IPS-NIHi11 (cell line): ENCODE measurements at places on chromosomes 11 and 22.
A peak's percentile ranks its signal among the peaks of the same experiment; 100 is the strongest.

DNA sequence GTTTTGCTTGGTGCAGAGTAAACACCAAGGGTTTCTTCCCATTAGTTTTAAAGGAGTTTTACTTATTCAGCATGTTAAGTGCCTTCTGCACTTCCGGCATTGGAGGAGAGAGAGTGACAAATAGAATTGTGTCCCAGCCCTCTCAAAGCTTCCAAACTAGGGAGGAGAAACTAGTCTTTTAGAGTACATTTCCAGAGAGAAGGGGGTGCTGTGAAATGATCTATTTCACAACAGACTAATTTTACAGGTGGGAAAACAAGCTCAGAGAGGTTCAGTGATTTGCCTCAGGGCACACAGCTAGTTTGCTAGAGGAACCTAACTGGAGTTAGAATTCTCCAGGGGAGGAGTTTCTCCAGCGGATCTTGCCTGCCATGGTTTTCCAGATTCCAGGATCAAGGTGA is 12.6 kb downstream of the MPST start:
- no peak for DNase-seq

DNA sequence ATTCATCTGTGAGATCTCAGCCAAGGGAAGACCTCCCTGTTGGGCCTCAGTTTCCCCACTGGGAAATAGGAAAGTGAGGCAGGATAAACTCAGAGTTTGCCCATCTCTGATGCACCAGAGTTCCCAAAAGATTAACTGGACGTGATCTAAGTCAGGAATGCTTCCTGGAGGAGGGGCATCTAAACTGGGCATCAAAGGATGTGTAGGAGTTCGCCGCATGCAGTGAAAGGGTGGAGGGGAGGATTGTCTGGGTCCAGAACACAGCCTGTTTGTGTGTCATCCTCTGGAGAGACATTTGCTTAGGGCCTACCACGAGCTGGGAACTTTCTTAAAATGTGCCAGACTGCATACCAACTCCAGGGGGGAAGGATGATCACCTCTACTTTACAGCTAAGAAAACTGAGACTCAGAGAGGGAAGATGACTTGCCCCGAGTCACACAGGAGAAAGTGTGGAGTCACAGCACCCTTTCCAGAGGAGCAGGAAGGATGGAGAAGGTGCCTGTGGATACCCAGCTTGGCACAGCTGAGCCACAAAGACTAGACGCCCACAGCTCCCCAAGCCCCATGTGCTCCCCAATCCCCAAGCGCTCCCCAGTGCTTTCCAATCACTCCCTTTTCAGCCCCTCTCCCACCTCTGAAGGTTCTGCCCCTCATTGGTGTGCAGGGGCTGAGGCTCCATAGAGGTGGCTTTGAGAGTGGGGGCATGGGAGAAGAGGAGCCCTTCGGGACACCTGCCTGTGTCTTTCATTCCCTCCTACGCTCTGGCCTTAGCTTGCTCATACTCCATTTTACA is 50.1 kb downstream of the MN1 start:
- no peak for DNase-seq

GRCh38 chr11:132962041-132962440 is 570.3 kb downstream of the OPCML start:
- DNase-seq = peak; percentile 40

DNA sequence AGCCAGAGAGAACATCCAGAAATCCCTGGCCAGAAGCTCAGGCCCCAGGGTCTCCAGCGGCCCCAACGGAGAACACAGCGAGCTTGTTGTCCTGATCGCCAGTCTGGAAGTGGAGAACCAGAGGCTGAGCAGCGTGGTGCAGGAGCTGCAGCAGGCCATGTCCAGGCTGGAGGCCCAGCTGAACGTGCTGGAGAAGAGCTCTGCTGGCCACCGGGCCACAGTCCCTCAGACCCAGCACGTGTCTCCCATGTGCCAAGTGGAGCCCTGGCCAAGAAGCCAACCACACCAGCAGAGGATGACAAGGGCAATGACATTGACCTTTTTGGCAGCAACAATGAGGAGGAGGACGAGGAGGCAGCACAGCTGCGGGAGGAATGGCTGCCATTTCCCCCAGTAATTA is 20.6 kb upstream of the SCGB1D1 start:
- no peak for DNase-seq

DNA sequence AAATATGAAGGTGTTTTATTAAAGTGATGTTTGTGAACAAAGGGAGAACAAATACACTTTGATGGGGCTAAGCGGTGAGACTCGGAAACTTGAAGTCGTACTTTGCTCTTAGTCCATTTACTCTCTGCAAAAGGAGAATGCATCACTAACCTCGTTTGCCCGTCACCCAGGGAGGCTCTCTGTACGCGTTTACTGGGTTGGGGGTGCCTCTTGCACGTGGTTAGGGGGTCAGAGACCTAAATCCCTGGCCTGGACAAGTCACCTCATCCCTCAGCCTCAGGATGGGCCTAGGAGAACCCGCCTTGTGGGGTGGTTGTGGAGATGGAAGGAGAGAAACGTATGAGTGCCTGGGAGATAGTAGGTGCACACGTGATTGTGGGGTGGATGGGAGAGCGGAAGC is 803 bp upstream of the IFT27 start:
- no peak for DNase-seq

DNA sequence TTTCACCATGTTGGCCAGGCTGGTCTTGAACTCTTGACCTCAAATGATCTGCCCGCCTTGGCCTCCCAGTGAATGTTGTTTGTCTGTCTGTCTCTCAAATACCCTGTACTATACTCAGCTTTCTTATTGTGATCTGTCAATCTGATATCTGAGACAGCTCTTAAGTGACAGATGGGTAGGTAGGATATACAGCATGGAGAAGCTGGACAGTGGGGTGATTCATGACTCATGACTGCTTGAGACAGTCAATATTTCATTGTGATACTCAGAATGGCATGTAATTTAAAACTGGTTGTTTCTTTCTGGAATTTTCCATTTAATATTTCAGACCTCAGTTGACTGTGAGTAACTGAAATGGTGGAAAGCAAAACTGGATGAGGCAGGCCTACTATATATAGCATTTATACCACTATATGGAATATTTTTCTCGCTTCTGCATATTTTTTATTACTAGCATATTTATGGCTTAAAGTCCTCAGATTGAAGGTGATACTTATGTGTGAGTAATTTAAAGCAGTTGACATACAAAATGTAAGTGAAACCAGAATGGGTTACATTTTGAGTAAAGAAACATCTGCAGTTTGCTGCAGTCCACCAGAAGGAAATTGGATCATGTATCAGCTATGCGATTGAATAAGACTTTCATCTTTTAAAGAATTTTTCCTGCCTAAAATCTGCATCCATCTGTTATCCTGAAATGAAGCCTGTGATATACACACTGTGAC is 22.3 kb downstream of the ARHGAP42 start:
- no peak for DNase-seq

DNA sequence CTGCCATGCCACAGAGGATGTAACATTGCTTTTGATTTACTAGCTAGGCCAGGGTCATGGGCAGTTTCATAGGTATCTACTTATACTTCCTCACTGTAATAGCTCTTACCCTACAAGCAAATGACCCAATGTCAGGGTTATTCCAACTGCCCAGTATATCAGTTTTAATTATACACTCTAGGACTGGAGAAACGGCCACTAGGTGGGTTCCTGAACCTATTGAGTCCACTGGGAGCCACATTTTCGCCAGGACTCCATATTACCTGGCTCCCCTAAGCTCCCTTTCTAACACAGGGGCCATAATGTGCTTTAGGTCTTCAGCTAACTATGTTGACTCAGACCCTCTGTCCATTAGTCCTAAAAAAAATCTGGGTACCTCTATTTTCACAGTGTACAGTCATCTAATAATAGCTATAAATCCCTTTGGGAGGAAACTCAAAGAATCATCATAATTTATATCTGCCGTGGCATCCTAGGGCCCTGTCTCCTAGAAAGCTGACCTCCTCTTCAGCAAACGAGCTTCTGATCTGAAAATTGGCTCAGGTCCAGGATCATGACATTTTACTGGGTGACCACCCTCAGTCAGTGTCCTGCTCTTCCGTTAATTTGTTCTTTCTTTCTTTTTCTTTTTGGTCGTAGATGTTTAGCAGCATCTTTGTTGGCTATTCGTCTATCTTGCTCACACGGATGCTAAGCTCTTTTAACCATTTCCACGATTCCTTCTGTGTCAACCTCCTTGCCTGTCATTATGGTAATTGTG is 244.3 kb downstream of the FAM76B start:
- no peak for DNase-seq

- DNase-seq = no peak
These were observed 100.6 kb downstream of the CSNK2A3 start for GRCh38 chr11:11252403-11252802.

- DNase-seq = no peak
These were observed 25.6 kb downstream of the GRIA4 start for GRCh38 chr11:105635466-105635865.

DNA sequence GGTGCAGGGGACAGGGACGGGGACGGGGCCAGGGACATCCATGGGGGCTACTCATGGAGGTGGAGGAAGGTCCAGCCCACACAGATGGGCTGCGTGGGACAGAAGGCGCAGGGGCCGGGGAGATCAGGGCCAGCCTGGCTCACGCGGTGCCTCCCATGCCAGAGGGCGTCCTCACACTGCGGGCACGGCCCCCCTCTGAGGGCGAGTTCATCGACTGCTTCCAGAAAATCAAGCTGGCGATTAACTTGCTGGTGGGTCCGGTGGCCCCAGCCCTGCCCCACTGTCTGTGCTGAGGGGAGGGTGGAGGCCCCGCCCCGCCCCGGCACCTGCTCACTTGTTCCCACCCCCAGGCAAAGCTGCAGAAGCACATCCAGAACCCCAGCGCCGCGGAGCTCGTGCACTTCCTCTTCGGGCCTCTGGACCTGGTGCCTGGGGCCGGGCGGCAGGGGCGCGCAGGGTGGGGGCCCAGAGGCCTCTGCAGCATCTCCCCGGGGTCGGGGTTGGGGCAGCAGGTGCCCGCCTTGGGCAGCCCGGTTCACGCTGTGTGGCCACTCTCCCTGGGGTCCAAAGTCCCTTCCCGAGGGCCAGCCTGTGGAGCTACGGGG is 15.8 kb downstream of the EPS8L2 start:
- peak; percentile 9 for DNase-seq

GRCh38 chr11:10405865-10406592 is 49.0 kb upstream of the AMPD3 start:
- DNase-seq = peak; percentile 82

GRCh38 chr11:76592025-76592914 is 78.3 kb downstream of the LRRC32 start:
- DNase-seq = no peak

DNA sequence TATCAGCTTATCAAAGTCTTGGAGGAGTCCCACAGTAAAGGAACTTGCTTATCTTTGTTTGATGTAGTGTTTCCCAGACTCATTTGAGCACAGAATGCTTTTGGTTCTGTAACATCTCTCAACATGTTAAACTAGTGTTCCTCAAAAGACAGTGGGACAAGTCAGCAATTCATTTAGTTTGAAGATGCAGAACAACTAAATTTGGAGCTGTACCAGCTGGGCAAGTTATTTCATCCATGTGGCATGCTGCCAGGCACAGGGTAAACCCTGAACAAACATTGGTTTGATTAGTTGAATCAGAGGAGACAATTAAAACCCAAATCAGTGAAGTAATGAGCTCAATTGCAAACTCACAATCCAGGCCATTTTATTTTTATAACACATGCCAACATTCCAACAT is 141.2 kb downstream of the CSNK2A3 start:
- DNase-seq = no peak

GRCh38 chr11:133956650-133957633 is at the start of gene IGSF9B:
Gene IGSF9B, minus strand, starts transcription at chr11:133956968. Its CDS starts 214 bp downstream, at chr11:133956754.
- peak; percentile 98 for DNase-seq

DNA sequence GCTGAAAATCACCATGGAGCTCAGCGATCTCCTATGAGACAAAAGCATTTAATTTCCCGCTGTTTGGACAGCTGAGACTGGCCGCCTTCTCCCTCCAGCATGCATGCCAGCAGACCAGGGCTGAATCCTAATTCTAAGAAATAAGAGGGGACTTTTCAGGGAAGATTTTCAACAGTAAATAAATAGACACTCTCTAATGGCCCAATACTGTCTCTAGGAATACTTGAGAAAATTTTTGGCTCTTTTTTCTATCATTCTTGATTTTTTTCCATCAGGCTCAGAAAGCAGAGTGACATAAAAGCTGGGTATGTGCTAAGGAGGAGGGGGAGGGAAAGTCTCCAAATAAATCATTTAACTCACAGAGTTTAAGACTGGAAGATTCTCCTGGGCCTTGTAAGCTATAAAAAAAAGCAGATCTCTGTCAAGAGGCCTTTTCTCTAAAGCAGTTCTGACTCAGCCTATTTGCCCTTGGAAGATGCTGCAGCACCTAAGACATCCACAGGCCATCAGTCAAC is 17.6 kb upstream of the SPON1 start:
- no peak for DNase-seq

GRCh38 chr11:12653729-12654128 is 20.5 kb upstream of the TEAD1 start:
- DNase-seq = peak; percentile 32
